ENCODE measurements at places on chromosomes 6 and 20.
A peak's percentile ranks its signal among the peaks of the same experiment; 100 is the strongest.

DNA sequence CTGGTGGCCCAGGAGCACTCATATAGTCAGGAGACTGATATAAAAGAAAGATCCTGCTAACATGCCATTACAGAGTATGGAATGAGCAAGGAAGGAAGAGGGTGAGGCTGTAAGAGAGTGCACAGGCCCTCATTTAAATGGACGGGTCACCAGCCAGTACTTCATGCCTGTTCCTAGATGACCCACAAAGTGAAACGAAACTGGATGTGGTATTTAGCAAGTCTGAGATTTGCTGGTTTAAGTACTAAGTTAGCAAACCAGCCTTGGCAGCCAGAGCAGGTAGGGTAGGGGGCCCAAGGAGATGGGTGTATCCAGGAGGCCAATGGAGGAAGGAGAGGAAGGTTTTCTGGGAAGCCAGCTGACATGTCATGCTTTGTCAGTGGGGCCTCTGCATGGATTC is 15.9 kb downstream of the NT5E start:
- DNase-seq: no peak

GRCh38 chr6:138161338-138162110 is at the start of gene ARFGEF3:
Gene ARFGEF3 (plus strand): TSS chr6:138161939. CDS start chr6:138162087, 148 bp downstream.
- DNase-seq: peak; percentile 63

DNA sequence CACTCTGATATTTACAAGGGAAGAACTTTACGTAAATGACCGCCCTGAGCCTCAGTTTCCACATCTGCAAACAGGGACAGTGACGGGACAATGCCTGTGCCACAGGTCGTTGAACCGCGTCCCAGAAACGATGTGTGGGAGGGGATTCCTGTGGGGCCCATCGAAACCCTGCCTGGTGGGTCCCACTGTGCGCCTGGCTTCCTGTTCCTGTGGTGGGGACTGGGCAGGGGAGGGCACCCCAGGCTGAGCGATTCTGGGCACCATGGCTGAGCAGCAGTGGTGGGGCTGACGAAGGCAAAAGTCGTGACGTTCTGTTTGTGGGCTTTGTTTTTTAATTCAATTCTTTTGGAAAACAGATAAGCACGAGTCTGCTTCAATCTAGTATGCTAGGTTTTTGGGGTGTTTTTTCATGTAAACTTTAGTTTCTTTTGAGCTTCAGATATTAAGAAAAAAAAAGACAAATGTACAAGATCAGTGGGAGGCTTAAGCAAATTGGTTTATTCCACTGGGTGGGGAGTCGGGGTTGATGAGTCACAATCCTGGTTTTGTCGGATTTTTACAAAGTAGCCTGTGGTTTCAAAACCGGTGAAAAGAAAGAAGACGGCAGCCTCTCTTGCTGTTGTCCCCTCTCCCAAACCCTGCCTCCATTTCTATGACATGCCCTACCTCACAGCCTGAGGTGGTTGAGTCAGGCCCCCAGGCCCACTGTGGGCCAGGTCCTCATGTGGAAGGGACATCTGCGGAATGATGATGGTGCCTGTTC is 40.4 kb downstream of the GNAS-AS1 start:
- peak; percentile 13 for DNase-seq

- no peak for DNase-seq
Observed at GRCh38 chr6:36997811-36998722, 7.4 kb upstream of the FGD2 start.

- DNase-seq: no peak
Observed at GRCh38 chr6:45289751-45290514, 38.2 kb upstream of the RUNX2 start.

- no peak for DNase-seq
Observed at GRCh38 chr6:15255481-15255880, 9.6 kb downstream of the JARID2 start.

- DNase-seq: no peak
Observed at GRCh38 chr6:44264154-44265006, 971 bp downstream of the NFKBIE start.

DNA sequence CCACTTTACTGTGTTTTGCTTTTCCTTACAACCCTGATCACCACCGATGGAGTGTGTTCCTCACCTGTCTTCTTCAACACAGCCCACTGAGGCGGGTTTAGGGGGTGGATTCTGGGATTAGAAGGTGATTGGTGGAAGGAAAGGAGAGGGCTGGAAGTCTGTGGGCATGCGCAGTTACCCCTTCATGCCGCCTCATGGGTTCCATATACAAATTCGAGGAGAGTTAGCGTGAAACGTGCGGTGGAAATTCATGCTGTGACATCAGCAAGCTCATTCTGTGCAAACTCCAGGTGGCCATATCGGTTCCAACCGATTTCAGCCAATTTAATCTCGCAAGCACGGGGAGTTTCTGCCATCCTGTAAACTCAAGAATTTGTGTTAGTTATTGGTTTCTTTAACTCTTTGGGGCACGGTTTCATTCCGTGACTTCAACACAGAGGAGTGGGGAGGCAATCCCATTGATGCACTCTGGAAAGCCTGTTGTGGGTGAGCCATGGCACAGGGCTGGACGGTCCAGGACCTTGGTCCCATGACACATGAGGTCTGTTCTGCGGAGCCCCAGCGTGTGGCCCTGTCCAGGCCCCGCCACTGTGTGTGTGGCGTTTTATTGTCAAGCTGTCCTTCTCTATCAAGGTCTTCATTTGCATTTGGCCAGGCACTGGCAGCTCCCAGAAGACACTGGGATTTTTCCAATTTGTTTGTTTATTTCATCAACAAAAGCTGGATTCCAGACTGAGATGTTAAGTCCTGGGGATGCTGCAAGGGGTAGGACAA is 482.8 kb upstream of the SULF2 start:
- DNase-seq: no peak

GRCh38 chr20:5127859-5128424 is 1.1 kb downstream of the CDS2 start:
- DNase-seq: no peak

- peak; percentile 29 for DNase-seq
Observed at GRCh38 chr6:122530440-122531046, 58.9 kb upstream of the SERINC1 start.

DNA sequence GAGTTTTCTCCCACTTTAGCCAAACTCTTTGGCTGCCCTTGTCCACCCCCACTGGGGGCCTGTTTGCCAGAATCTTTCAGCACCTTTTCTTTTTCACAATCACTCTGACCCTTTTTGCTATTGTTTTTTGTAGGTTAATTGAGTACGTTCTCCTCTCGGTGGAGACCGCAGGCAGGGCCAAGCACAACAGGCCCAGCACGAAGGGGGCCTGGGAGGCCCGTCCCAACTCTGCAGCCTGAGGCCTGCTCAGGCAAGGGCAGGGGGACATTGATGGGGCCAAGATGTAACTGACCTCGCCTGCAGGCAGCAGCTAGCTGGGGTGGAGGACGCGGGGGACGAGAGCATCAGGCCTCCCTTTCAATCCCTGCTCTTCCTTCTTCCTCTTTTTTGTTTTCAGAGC is 47.7 kb downstream of the SLC2A10 start:
- DNase-seq: no peak

- no peak for DNase-seq
Observed at GRCh38 chr6:8556370-8557013, 121.1 kb upstream of the SLC35B3 start.

GRCh38 chr6:52539607-52540006 is 37.3 kb downstream of the TRAM2 start:
- DNase-seq: no peak

- DNase-seq: no peak
Observed at GRCh38 chr6:132268209-132268608, 133.1 kb downstream of the MOXD1 start.

DNA sequence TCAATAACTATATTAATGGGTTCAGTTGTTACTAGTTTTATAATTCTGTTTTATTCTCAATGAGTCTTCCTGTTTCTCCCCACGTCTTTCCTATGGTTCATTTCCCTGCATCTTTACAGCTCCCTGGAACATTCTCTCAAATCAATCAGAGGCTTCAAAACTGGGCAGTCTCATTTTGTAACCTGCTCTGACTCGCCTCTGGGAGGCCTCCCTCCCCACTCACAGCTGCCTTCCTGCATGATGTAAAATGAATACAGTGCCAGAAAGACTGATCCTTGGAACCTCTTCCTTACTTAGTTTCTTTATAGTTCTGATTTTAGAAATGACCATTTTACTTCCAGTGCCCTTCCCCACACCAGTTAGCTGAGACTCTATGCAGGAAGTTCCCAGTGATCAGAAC is 103.9 kb downstream of the ESR1 start:
- no peak for DNase-seq

All from T-helper 2 cell treated with Interferon-gamma antibody and Interleukin-4, amounts not matched to agents 5 μg/mL and 100 μg/mL, for 36 hours (primary cell).